ENCODE measurements at places on chromosomes 16 and 17.

- no peak for DNase-seq
Observed at GRCh38 chr17:38867179-38867967, 2.5 kb upstream of the LASP1 start.

DNA sequence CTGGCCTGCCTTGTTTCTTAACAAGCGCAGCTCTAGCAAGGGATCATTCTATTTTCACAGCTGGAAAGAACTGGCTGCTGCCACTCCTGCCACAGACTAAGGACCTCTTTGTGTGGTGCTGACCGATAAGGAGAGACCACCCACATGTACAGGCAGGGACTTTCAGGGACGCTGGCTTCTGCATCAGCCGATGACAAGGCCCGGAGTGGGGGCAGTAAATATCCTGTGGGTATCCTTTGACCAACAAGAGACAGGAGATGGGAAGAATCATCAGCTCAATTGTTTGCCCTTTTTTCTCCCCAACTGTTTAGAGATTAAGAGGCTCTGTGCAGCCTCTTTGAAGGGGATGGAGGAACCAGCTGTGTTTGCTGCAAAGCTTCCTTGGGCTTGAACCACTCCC lies 9.2 kb upstream of the ITPRIPL2 start:
- no peak for DNase-seq

DNA sequence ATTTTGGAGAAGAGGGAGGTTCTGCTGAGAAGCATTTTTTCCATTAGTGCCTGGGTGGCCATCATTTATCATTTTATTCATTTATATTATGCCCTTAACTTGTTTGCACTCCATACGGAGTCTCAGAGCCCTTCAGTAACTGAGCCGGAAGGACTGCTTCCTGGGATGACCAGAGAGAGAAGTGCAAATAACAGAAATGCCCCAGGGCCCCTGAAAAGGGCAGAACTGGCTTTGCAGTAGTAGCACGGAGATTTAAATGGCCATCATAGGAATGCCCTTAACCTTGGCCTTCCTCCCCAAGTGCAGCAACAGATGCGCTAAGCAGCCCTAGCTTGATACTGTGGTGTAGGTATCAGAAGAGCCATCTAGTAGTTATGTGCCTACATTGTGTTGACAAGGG lies 58.5 kb downstream of the NUP93 start:
- no peak for DNase-seq

- no peak for DNase-seq
Observed at GRCh38 chr17:42708588-42708987, 26.3 kb downstream of the CNTNAP1 start.

GRCh38 chr17:34169496-34169895 lies 85.6 kb upstream of the CCL2 start:
- DNase-seq: no peak

GRCh38 chr16:79728923-79729240 lies 128.3 kb upstream of the MAF start:
- no peak for DNase-seq

DNA sequence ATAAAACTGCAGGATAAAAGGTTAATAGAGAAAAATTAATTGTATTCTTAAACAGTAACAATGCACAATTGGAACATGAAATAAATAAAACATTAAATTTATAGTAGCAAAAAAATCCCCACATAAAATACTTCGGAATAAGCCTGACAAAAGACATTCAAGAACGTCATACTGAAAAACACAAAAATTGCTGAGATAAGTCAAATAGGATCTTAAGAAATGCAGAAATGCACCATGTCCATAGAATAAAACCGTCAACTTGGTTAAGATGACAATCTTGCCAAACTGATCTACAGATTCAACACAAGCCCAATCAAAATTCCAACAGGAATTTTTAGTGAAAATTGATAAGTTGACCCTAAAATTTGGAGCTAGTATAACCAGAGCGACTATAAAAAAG lies 76.6 kb downstream of the TBC1D16 start:
- no peak for DNase-seq

GRCh38 chr17:15351925-15352324 lies 10.5 kb upstream of the TEKT3 start:
- DNase-seq: no peak

DNA sequence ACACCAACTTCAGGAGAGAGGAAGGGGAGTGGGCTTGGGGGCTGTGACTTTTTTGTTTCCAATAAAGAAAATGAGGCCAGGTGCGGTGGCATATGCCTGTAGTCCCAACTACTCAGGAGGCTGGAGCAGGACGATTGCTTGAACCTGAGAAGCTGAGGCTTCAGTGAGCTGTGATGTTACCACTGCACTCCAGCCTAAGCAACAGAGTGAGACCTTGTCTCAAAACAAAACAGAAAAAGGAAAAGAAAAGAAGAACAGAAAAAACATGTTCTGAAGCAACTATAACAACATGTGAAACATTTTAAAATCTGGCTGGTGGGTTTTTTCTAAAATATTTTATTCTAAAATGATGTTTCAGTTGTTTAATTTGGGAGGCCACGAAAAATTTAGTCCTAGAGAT lies 554.0 kb upstream of the ZFHX3 start:
- DNase-seq: no peak

DNA sequence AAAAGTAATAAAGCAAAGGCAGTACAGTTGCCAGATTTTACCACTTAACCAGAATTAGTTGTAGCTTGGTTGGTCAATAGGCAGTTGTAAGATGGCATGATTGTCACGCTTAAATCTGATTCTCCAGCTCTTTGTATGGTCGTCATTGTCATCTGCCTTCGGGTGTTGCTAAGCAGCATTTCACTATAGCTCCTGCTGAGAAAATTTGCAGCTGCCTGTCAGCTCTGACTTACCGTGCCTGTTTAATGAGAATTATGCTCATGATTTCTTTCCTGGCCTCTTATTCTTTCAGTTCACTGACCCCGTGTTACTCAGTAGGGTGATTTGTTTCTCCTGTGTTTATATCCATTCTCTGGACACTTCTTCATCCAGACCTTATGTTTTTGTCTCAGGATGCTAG lies 66.7 kb downstream of the TANGO6 start:
- DNase-seq: no peak

DNA sequence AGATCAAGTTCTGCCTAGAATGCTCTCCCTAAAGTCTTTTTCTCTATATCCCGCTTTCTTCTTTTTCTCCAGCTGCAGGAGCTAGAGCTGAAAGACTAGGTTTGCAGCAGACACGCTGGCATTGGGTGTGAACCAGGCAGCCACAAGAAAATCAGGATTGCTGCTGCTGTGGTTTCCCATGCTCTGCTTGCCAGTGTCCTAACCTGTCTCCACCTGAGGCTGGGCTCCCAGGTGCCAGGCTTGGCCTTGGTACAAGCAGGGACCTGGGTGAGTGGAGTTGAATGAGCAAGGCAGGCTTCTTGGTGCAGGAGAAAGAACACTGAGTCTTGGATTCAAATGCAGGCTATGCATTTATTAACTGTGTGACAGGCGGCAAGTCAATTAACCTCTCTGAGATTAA lies 440.3 kb upstream of the MAF start:
- no peak for DNase-seq

DNA sequence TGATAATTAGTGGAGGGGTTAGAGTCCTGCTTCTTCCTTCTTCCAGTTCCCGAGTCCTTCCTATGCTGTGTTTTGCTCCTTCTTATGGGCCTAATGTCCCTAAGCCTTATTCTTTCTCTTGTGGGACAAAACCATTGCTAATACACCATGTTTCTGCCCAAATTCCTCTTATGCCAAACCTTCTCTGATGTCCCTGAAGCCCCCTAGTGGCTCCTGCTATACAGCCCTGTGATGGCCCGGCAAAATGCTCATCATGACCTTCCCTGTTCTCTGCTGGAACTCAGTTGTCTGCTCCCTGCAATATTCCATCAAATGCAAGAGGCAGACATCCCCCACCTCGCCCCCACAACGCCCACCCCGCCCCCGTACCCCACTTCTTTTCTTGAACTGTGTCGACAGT lies 171.6 kb downstream of the CDH11 start:
- no peak for DNase-seq

- no peak for DNase-seq
Observed at GRCh38 chr17:40442392-40443195, 656 bp upstream of the IGFBP4 start.

DNA sequence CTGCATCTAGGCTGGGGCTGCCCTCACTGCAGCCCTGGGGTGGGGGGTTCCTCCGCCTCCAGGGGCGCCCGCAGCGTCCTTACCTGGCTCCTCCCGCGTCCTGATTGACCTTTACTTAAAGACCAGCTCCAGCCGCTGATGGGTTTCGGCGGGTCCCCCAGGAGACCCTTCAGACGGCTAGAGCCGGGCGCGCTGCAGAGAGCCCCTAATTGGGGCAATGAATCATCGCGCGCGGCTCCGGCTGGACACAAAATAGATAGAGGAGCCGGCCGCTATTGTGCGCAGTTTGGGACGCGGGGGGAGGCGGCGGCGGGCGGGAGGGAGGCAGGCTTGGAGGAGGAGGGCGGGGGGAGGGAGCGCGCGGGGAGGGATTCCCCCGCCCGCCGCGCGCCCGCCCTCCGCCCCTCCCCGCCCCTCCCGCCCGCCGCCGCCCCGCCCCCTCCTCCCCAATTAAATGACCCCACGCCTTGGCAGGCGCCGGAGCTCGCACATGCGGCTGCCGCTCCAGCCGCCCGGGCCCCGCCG lies 56.5 kb upstream of the CIBAR2 start:
- DNase-seq: no peak

DNA sequence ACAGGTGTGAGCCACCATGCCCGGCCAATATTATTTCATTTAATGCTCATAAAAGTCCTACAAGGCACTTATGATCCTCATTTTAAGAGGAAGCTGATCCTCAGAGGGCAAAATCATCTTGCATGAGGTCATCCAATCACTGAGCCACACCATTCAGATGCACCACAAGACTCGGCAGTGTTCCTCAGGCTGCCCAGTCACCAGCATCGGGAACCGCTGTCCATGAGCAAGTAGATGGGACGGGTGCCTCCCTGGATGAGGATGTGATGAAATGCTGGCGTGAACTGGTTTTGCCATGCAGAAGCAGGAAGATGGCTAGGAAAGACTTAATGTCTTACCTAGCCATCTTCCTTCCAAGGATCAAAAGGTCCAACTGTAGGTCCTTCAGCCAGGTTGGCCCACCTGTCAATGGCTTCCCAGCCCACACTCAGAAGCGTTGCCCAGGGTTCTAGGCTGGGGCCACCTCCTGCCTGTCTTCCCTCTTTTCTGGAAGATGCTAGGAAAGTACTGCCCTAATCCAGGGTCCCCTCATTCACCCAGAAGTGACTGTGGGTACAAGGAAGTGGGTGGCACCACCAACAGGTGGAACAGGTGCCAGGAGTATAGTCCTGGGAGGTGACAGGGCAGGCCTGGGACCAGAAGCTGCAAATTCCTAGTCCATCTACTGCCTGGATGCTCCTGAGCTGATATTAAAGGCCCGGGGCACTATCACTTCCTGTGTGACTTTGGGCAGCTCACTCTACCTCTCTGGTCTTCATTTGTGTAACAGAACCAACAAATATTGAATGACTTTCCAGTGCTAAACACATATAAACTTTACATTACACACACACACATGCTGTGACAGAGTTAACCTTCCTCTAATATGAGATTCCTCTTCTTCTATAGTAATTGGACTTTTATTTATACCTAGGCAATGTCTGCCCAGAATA lies 32.2 kb upstream of the CRYBA1 start:
- no peak for DNase-seq

GRCh38 chr17:47829870-47830269 lies 1.5 kb downstream of the MRPL10 start:
- no peak for DNase-seq

- DNase-seq: no peak
Observed at GRCh38 chr17:27996202-27997043, 46.1 kb upstream of the NLK start.

DNA sequence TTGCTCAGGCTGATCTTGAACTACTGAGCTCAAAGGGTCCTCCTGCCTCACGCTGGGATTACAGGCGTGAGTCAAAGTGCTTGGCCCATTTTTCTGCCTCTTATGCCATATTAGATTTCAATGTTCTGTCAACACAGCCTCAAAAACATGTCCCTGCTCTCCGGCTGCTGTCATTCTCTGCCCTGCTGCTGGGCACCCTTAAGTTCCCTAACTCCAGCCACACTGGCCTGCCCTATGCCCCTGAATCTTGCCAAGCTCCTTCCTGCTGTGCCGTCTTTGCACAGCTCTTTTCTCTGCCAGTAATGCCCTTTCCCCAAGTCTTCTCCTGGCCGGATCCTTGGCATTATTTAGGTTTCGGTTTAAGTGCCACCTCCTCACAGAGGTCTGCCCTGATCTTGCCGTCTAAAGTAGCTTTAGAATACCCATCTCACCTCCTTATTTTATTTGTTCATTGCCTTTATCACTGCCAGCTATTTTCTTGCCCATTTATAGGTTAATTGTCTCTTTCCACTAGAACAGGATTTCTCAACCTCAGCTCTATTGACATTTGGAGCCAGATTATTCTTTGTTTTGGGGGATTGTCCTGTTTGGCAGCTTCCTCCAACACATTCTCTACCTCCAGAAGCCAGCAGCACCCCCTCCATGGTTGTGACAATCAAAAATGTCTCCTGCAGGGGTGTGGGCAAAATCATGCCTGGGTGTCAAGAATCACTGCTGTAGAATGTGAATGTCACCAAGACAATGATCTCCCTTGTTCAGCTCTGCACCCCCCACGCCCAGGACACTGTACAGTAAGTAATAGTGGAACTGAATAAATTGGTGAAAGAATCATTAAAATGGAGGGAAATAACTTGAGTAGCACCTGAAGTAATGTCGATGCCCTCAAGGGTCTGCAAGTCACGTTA lies 168.2 kb downstream of the CYLD start:
- DNase-seq: no peak

DNA sequence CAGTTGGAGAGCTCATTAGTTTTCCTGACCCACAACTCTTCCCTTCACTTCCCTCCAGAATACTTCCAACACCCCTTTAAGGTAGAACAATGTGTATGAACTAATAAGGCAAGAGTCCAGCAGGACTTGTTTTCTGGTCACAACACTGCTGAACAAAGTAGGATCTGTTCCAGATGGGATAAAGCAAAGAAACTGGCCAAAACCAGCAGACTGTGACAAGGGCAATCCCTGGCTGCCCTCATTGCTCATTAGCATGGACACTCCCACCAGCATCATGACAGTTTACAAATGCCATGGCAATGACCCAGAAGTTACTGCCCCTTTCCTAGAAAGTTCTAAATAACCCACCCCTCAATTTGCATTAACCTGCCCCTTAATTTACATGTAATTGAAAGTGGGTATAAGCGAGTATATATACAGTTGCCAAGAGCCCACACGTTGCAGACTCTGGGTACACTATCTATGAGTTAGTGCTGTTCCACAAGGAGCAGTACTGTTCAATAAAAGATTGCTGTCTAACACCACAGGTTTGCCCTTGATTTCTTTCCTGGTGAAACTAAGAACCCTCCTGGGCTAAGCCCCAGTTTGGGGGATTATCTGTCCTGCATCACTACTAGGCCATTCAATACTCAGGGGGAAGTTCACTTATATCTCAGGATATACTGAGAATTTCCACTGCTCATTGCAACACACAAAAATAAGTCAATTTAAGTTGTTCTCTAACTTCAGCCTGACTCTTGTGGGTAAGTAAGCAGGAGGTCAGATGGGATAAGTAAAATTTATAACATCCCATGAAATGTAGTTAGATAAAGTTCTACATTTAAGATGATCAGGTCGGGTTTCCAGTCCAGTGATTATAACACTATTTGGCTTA lies 82.3 kb downstream of the SSH2 start:
- DNase-seq: peak; percentile 18

GRCh38 chr16:49474741-49475140 lies 101.1 kb downstream of the C16orf78 start:
- DNase-seq: no peak

Measured in dorsolateral prefrontal cortex (tissue), 122 donors.